ENCODE measurements at places on chromosomes 1 and 21.

- no peak for DNase-seq
These were observed 45.6 kb upstream of the ZBTB18 start for GRCh38 chr1:244005455-244005854.

DNA sequence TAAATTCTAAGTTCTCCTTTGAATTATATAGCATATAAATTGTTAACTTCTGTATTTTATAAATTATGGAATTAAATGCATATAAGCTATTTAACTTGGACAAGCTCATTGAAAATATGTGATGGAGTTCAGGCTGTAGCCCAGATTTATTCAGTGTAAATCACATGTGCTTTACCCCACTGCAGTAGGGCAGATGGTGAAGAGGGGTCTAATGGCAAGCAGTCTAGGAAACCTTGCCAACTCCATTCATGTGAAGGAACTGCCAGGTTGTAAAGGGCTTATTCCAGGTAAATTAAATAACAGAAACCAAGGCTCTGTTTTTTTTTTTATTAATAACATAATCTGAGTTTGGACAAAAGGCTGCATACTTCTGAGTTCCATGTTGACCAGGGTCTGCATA is 243.2 kb downstream of the NCAM2 start:
- peak; percentile 79 for DNase-seq

DNA sequence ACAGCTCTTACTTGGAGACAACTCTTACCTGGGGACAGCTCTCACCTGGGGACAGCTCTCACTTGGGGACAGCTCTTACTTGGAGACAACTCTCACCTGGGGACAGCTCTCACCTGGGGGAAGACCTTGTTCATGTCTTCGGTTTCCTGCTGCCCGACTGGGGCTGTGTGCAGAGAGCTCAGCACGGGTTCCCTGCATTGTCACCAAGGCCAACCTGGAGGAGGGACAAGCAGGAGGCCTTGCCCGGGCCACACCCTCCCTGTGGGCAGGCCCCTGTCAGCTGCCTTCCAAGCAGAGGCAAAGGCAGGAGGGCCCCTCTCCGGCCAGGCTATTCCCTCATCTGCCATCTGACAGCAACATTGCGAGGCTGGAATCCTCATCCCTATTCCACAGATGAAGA is at the start of gene LDLRAD1:
Gene LDLRAD1, minus strand, starts transcription at position 208 of the 400 bp plus-strand sequence. Its CDS starts 74 bp downstream, at position 134.
- DNase-seq = no peak

GRCh38 chr21:34971656-34972055 is 77.4 kb downstream of the RUNX1 start:
- no peak for DNase-seq

DNA sequence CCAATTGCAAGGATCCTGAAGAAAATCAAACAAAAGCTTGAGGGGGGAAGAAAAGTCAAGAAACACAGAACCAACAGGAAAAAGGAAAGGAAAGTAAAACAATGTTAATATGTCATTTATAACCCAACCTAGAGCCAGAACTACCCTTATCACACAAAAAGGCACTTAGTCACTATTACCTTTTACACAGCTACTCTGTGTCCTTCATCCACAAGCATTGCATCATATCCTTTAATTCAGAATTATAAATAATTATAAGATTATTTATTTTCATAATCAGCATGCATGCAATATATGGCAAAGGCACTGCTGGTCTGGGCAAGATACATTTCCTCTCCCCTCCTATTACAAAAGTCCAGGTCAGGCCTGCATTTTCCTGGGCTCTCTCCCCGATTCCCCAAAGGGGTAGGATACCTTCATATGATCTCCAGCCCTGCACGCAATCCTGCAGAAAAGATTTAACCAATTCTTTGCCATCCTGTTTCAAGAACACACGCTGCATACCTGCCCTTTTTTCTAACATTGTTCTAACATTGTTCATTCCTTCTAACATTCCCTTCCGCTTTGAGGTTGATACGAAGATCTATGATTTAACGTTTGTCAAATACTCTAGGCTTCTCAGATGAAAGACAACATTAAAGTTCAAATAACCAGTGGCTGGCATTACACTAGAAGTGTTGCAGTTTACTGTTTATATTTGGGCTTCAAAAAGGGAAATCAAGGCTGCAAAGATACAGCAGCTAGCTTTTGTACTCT is 4.3 kb downstream of the PTPN14 start:
- DNase-seq = no peak

DNA sequence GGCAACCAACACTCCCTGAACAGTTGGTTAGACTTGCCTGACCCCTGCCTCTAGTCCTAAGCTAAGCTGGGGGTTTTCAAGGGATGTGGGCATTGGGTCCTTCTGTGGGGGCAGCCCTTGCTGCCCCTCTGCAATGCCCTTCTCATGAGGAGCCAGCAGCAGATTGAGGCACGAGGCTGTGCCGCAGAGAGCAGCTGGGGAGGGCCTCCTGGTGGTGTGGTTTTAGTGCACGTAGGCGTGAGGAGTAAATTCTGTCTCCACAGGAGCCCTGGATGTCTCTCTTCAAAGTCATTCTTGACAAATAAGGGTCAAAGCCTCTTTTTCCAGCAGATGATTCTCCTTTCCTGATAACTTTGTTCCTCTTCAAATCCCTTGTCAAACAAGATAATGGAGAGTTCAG is 31.8 kb upstream of the KLHDC7A start:
- DNase-seq = no peak

DNA sequence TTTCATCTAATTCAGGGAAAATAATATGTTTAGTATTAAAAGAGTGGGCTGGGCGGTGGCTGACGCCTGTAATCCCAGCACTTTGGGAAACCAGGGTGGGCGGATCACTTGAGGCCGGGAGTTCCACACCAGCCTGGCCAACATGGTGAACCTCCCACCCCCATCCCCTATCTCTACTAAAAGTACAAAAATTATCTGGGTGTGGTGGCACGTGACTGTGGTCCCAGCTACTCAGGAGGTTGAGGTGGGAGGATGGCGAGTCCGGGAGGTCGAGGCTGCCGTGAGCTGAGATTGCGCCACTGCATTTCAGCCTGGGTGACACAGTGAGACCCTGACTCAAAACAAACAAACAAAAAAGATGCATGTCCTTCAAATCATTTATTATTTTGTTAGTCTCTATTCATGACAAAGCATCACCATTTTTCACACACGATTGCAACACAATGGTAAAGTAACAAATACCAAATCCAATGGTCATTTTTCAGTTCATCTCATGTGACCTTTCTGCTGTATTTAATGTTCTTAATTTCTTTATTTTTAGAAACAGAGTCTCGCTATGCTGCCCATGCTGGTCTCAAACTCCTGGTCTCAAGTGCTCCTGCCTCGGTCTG is 1.0 kb downstream of the MSH4 start:
- no peak for DNase-seq

Measured in NCI-H446 treated with DMSO at 0.1 percent for 48 hours (cell line).